GM04503 (cell line): ENCODE measurements at places on chromosomes 1 and 21.

- no peak for DNase-seq
Measured at GRCh38 chr1:161827786-161828185, 61.7 kb downstream of the ATF6 start.

GRCh38 chr1:181809991-181810545, 251.4 kb downstream of the ZNF648 start:
- no peak for DNase-seq

DNA sequence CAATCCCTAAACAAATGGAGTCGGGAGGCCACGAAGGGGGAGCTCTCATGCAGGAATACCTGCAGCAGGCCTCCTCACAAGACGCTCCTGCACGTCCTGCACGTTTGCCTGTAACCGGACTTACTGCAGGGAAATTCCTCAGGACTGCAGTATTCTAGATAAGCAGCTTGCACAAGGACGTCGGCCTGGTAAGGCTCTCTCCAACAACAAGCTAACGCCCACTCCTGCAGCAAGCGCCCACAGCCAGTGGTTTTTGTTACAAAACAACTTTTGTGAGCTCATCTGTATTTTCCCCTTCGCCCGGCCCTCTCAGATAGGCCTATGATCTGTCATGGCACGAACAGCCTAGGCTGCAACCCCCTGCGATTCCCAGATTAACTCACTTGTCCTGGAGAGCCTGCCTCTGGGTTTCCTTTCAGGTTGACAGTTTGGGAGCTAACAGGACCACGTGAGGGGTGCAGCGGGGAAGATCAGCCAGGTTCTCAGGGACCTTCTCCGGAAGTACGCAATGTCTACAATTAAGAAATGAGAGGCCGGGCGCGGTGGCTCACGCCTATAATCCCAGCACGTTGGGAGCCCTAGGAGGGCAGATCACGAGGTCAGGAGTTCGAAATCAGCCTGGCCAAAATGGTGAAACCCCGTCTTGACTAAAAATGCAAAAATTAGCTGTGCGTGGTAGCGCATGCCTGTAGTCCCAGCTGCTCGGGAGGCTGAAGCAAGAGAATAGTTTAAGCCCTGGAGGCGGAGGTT, 921 bp upstream of the MIB2 start:
- no peak for DNase-seq

- DNase-seq: no peak
Measured at GRCh38 chr1:8409106-8409505, 91.2 kb downstream of the SLC45A1 start.

- no peak for DNase-seq
Measured at GRCh38 chr1:58104960-58105359, 441.6 kb downstream of the OMA1 start.

DNA sequence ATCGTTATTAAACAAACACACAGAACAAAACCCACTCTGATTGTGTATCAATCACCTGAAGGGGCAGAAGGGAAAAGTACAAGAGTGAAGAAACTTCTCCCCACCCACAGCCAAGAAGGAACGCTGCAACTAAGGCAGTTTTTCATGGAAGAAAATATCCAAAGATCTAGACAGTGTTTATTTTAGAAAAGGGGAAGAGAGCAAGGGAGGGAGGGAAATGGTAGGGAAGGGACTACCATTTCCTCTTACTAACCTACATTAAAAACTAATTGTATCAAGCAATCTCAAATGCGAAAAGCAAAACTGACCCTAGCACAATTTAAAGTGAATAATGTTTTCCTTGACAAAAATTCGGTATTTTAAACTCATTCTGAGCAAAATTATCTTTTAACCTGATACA, 3.5 kb downstream of the NRIP1 start:
- DNase-seq: no peak

DNA sequence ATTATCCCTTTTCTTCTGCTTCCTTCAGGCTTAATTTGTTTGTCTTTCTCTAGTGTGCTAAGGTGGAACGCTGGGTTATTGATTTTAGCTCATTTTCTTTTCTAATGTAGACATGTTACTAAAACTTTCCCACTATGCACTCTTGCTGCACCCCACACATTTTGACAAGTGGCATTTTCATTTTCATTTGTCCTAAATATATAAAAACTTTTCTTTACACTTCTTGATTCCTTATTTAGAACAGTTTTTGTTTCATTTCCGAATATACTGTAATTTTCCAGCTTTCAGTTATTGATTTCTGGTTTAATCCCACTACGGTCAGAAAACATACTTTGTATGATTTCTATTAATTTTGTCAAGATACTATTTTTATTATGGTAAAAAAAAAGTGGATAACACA, 25.3 kb downstream of the SH3BP5L start:
- DNase-seq: no peak

DNA sequence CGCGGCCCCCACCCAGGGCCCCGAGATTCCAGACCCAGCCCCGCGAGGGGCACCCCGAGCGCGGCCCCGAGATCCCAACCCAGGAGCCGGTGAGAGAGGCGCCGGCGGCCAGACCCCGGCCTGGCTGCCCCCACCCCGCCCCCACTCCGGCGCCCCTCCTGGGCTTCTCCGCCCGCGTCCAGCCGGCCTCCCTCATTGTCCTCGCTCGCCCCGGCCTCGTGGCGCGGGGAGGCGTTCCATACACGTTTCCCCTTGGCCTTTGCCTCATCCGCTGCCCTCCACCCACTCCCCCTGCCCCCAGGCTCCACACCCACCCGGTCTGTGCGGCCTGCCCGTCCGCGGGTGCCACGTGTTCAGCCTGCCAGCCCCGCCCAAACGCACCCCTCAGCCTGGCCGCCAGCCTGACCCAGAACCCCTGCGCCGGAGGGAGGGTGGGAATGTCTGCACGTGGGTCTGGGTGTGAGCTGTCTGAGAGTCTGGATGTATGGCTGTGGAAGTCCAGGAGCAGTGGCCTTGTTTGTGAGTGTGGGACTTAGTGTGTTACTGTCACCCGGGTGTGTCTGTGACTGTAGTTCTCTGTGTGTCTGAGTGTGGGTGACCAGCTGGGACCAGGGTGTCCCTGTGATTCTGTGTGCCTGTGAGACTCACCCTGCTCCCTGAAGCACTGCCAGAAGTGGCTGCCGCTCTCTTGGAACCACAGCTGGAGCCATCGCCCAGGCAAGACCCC, 681 bp downstream of the B4GALT2 start:
- no peak for DNase-seq

GRCh38 chr1:202343652-202344349, 2.1 kb upstream of the UBE2T start:
- no peak for DNase-seq

GRCh38 chr1:206680279-206680678, 4.4 kb upstream of the MAPKAPK2 start:
- DNase-seq: no peak

DNA sequence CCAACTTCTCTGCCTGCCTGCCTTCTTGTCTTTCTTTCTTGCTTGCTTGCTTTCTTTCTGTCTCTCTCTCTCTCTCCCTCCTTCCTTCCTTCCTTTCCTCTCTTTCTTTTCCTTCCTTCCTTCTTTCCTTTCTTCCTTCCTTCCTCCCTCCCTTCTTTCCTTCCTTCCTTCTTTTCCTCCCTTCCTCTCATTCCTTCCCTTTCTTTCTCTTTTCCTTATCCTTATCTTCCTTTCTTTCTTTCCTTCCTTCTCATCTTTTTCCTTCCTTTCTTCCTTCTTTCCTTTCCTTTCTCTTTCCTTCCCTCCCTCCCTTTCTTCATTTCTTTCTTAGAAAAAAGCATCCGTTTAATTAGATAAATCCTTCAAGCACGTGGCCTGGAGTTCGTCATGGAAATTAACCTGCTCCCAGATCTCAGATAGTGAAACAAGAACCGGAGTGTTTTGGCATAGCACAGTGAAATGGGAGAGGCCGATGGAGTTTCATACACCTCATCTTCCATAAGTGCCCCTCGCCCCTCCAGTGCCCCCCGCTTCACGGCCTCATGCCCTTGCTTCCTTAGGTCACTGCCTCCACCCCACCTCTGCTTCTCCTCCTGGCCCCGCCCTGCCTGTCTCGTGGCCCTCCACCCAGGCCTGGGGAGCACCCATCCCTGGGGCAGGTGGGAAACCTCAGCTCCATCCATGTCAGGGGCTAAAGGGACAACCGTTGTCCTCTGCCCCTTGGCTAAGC, 11.3 kb downstream of the CASZ1 start:
- DNase-seq: no peak

GRCh38 chr1:111190931-111191451, 9.5 kb downstream of the DENND2D start:
- peak; percentile 75 for DNase-seq

- no peak for DNase-seq
Measured at GRCh38 chr1:228938537-228938901, 203.2 kb downstream of the RHOU start.

DNA sequence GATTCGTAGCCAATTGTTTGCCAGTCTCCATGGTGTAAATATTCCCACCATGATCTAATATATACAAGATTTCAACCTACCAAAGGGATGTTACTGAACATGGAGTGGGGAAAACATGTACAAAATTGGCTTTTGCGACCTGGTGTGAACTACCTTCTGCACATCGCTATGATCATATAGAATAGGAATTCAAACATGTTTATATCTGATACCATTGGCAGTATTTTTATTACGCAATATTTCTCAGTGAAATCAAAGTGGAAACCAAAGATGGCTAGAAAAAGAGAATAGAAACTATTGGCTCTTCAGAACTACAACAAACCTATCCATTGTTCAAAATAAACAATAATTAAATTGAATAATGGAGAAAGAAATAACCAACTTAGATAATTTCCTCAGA, 285.1 kb downstream of the TPR start:
- DNase-seq: no peak

DNA sequence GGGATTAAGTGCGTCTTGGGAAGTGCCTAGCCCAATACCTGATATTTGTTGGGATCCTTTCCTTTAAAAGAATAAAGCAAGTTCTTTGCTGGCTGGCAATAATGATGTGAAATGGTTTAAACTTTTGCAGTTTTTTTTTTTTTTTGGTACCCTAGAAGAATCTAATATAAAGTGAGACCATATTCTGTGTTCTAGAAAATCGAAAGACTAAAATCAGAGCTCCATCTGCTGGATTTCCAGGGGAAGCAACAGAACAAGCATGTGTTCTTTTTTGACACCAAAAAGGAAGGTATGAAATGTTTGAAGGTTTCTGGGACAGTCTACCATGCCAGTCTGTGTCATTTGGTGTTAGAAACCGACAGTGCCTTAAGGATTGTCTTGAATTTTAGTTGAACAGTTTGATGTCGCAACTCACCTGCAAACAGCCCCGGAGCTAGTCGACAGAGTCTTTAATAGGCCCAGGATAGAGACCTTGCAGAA, 6.4 kb downstream of the UTP11 start:
- DNase-seq: no peak

DNA sequence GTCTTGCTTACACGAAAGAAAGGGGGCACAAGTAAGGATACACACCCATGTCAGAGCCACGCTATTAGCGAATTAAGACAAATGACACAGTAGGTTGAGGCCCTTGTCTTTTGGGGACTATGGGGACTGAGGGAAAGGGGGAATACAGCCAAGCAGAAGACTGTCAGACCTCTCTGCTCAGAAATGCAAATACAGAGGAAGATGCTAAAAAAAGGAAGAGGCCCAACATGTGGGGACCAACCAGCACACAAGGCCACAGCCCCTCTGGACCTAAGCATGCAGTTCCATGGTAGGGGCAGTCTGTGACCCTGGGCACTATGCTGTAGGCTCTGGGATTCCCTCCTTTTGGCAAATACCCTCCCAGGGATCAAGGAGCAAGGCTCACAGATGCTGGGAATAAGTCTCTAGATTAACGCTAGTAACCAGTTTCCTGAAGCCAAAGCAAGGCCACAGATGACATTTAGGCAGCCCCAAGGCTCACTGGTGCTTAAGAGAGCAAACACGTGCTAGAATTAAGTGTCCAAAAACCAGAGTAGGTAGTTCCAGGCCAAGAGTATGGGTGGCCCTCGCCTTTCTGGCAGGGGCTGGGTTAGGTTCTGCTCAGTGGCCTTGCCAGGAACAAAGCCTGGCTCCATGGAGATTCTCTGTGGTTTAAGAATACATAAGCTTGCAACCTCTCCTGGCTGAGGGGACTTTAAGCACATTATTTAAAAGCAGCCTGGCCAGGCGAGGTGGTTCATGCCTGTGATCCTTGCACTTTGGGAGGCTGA, 38.2 kb downstream of the RABIF start:
- no peak for DNase-seq

- no peak for DNase-seq
Measured at GRCh38 chr1:56336982-56337381, 242.4 kb downstream of the PLPP3 start.

DNA sequence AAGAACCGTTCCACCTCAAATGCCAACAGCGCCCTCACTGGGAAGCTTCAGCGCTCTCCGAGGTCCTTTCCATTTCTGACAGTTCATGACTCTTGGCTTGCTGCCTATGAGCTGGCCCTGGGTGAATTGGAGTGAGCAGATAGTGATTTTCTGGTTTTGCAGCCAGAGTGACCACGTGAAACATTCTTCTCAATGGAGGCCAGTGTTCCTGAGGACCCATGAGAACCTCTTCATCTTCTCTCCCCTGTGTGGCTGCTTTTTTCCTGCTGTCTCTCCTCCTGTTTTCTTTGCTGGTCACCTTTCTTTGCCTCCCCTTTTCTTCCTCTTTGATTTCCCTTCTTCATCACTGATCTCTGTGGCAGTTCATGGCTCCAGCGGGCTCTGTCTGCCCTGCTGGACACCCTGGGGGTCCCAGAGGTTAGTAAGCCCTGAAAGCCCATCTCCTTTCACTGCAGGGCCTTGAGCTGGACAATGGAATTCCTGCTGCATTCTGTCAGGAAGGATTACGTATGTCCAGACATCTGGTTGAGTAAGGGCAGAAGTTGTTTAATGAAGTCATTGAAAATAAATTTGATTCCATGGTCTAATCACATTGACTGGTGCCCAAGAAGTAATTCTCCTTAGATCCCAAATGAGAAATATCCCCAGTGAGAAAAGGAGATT, 29.9 kb downstream of the VASH2 start:
- no peak for DNase-seq

GRCh38 chr1:206708058-206708457, 23.4 kb downstream of the MAPKAPK2 start:
- DNase-seq: no peak

DNA sequence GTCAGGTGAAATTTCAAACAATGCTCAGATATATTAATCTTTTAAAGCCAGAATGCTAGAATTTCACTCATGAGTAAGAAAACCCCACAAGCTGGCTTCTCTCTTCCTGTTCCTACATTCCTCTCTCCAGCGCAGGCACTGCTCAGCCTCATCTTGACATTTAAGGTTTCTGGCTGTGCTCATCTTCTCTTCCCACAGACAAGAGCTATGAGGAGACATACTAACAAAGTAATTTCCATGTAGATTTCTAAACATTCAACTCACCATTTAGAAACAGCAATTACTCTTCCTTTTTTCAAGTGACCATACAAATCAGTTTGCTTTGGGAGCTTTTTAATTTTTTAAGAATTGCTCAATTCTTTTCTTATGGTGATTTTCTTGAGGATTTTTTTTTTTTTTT, 7.8 kb upstream of the LRRC8D start:
- DNase-seq: no peak

DNA sequence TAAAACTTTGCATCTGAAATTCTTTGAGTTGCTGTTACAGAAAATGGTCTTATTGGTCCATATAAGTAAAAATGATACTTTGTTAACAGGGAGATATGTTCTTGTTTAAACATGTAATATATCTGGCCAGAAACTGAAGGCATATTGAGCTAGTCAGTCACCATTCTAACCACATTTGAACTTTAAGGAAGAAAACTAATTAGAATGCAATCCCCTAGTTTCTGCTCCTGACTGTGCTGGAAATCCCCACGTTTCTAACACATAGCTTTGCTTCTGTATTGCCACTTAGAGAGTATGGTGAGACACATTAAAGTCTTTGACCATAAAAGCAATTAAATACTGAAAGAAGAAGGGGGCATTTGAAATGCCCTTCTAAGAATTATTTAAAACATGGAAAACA, 32.1 kb upstream of the HIVEP3 start:
- DNase-seq: no peak

GRCh38 chr1:166338105-166338504, 171.3 kb upstream of the FAM78B start:
- no peak for DNase-seq
